ENCODE measurements at places on chromosomes 1 and 21.
A peak's percentile ranks its signal among the peaks of the same experiment; 100 is the strongest.

- no peak for DNase-seq
These were observed 102.3 kb upstream of the CD34 start for GRCh38 chr1:208013210-208013609.

- no peak for DNase-seq
These were observed 271.4 kb upstream of the NR5A2 start for GRCh38 chr1:199756066-199756465.

DNA sequence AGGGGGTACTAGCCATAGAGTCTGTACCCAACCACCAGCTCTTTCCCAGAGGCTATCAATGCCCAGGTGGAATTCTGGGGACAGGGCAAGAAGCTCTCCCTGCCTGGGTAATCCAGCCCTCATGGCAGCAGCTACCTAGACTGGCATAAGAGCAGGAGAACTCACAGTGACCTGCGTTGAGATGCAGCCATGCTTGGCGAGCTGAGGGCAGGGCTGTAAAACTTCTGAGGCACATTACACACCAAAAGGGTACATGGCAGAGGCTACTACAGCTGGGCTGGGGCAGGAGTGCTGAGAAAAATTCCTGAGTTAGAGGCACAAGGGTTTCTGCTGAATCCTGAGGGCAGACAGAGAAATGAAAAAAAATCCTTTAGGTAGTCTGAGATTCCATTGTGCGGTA is 927.9 kb upstream of the B3GALT2 start:
- no peak for DNase-seq

GRCh38 chr1:20430355-20431175 is 55.4 kb downstream of the CAMK2N1 start:
- peak; percentile 3 for DNase-seq

GRCh38 chr21:33071770-33072306 is 1.9 kb downstream of the OLIG1 start:
- DNase-seq: no peak

DNA sequence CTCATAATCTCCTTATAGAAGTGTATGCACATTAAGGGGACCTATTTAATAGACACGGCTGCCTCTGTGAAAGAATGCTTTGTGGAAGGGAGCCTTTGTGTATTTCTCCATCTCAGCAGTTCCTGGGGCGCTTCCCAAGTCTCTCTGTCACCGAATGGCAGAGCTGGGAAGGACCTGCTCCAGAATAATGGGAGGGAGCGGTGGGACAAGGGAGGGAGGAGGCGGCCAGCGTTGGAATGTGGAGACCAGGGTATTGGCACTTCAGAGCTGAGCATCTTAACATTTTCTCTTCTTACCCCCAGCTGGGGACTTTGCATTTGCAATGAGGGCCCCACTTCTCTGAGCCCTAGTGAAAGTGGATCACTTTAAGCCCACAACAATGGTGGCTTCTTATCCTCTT is 23.9 kb downstream of the CACHD1 start:
- DNase-seq: no peak

DNA sequence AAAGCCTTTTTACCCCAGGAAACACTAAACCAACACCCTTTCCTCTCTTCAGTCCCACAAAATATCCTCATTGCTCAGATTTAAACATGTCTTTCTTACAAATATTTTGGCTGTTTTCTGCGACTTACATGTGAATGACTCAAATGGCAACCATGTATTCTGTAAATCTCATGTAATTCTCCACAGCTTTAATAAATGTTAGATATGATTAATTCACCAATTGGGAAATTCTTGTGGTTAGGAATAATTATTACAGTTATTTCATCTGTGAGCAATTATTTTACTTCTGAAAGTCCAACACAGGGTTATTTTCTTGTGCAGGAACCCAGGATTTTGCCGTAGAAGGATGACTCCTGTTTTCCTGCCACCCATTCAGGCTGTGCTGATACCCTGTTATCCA is 431.5 kb downstream of the LMO4 start:
- DNase-seq: no peak

DNA sequence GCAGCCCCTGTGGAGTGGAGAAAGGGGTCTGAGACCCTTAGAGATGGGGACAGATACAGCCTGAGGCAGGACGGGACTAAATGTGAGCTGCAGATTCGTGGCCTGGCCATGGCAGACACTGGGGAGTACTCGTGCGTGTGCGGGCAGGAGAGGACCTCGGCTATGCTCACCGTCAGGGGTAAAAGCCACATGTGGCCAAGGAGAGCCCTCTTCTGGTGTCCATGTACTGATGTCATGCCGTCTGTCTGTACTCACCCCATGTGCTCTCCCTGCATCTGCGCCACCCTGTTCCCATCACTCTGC is 84.7 kb downstream of the OBSCN start:
- no peak for DNase-seq

GRCh38 chr1:55997536-55997935 is 581.8 kb downstream of the PLPP3 start:
- DNase-seq: no peak

DNA sequence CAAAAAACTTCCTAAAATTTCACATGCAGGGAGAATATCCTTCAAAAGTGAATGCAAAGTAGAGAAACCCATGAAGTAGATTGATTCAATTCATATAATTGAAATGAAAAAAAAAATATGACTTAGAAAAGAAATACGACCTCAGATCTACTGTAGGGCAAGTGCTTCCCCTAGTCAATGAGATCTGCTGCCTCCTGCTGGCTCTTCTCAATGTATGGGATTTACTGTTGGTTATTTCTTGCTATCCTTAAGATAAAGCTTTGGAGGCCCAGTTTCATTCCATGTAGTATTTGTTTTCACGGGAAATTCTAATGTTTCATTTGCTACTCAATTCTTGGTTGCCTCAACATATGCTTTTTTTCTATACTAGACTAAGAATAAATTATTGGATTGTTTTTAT is 46.2 kb downstream of the ZNF648 start:
- no peak for DNase-seq

- DNase-seq: no peak
These were observed 5.4 kb downstream of the CCDC190 start for GRCh38 chr1:162855461-162856150.

GRCh38 chr1:7680207-7680954 is 90.7 kb upstream of the VAMP3 start:
- DNase-seq: peak; percentile 9

DNA sequence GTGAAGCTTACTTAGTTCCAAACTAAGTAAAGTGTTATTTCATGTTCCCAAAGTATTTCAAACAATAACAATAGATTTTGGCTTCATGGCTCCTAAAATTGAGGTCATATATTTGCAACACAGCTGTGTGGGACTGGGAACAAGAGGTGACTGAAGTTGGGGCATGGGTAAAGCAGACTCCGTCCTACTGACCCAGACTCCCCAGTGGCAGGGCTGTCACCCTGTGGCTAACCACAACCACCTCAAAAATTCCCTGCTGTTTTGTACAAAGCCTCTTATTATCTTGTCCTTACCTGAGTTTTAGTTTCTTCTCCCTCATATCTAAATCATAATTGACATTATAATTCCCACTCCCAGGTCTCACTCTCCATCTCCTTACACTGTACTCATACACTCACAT is 117.6 kb downstream of the PTGER3 start:
- DNase-seq: no peak

DNA sequence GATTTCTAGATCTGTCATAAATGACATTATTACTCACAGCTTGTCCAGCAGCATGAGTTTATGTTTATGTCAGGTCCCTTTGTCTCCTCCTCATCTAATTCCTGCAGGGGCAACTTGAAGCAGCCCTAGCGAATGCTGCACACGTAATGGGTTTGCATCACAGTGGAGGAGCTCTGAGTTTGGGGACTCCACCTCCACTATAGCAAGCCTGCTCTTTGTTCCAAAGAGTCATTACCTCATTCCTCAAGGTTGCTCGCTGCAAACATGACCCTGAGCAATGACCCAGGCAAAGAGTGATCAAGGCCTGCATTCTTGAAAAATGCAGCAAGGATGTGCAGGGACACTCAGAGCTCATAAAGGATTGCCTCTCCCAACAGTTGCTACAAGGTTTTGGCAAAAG is 261.9 kb downstream of the HHIPL2 start:
- DNase-seq: no peak

- DNase-seq: no peak
These were observed 14.0 kb downstream of the C1orf52 start for GRCh38 chr1:85245456-85245855.

DNA sequence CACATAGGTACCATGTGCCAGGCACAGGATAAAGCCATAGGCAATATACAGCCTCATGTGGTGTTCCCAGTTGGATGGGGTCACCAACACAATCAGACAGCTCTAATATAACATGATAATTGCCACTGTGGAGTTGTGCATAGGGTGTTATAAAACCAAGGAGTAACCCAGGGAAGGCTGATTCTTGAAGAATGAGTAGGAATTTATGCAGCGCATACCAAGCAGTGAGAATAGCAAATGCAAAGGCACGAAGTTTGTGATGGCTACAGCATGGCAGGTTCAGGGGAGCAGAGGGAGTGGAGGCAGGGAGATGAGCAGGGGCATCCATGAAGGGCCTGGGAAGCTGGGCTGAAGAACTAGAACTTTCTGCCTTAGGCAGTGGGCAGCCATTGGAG is 20.4 kb upstream of the SLC2A1 start:
- DNase-seq: no peak

- DNase-seq: no peak
These were observed 574 bp downstream of the IGSF9 start for GRCh38 chr1:159944623-159945455.

- no peak for DNase-seq
These were observed 338.6 kb downstream of the PAPPA2 start for GRCh38 chr1:176801514-176802020.

- DNase-seq: no peak
These were observed 44.7 kb downstream of the TNNT2 start for GRCh38 chr1:201332616-201333335.

- DNase-seq: no peak
These were observed 88.8 kb downstream of the MAST2 start for GRCh38 chr1:45892068-45892785.

GRCh38 chr1:116486424-116486823 is 84.4 kb downstream of the CD58 start:
- no peak for DNase-seq

DNA sequence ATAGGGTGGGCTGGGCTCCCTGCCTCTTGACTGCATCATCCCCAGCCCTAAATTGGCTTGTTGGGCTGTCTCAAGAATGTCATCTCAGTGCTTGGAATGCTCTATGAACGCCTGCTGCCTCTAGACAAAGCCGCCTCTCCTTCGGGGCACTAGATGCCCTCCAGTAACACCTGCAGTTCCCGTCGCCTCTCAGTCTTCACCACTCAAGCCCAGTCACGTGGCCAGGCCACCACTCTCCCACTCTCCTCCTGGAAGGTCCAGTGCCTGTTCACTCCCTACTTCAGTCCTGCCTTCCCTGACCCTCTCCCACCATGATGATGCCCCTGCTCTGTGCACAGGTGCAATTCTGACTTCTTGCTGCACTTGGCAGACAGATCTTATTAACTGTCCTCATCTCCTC is 7.0 kb downstream of the TAS1R2 start:
- DNase-seq: no peak

DNA sequence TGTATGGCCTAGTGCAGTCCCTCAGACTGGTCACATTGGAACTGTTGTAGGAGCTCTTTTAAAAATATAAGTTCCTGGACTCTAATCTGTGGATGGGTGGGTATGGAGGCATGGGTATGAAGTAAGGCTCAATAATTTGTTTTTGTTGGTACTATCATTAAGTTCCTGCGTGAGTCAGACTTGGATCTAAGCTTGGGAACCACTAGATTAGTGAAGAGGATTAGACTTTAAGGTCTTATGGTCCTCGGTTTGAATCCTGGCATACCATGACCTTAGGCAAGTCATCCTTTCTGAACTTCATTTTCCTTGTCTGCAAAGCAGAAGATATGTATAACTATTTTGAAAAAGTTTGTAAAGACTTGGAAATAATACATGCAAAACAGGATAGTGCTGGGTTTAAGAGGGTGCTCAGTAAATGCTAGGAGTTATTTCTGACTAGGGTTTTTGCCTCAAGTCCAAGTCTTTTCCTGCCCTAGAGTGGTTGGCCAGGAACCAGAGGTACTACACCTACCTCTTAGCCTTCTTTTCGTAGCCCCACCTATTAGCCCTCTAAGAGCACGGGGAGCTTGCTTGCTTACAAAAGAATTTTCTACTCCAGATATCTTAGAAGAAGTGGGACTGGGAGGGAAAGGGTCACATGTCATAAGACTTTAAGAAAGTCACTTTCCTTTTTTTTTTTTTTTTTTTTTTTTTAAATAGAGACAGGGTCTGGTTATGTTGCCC is 38.6 kb upstream of the METTL18 start:
- no peak for DNase-seq

DNA sequence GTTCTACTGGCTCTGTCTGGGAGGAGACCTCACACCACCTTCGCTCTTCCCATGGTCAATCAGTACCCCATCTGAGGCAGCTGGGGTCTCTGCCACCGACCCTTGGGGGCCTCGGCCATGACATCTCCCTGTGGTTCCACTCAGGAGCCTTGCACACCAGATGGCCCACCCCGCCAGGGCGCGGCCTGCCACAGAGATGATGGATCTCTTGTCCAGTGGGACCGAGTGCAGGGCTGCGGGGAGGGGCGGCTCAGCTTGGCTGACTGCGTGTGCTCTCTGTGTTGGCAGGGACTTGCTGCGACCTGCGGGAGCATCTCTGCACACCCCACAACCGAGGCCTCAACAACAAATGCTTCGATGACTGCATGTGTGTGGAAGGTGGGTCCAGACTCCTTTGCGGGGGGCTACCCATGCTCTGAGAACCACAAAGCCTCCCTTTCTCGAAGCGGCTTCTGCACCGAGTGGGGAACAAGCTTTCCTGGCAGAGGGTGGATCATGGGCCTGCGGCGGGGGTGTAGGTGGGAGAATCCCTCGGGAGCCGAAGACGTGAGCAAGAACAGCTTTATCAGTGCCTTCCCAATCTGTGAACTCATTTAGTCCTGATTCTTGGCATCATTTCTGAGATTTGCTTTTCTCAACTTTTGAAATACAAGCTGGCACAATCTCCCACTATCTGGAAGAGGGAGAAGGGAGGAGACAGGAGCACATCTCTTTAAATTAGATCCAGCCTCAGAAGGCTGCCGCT is 20.9 kb upstream of the AGTRAP start:
- no peak for DNase-seq

DNA sequence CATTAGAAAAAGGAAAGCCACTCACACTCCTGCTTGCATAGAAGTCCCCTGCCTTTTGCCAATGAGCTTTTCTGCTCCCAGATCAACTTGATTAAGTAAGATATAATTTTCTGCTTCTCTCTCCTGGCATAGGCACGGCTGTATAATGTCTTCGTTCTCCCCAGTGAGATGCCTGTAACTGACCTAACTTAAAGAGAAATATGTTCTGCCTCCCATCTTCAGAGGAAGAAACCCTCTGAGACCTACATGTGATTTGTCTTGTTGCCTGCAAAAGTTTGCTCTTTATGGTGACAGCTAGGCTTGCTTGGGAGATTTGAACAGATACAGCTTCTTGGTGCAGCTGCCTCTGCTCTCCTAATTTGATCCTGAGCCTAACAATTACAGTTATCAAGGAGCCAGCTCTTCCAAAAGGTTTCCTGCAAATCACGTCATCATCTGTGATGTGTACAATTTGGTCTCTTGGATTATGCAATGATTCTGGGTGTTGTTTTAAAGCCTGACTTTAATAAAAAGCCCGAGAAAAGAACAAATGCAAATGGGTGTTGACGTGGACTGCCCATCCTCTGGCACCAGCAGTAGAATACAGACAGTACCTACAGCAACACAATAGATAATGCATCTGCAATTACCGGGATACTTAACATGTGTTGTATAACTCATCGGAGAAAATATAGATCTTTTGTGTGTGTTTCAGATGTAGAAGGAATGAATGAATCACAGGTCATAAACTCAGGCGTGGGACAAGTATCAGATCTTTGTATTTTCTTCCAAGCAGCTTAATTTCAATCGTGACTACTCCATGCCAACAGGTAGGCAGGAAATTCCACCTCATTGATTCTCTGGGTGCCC is 76.2 kb upstream of the KAZN start:
- no peak for DNase-seq

GRCh38 chr1:159753386-159753785 is 27.4 kb upstream of the DUSP23 start:
- no peak for DNase-seq

Measured in T follicular helper cell (primary cell).